ENCODE measurements at places on chromosomes 3 and 15.

DNA sequence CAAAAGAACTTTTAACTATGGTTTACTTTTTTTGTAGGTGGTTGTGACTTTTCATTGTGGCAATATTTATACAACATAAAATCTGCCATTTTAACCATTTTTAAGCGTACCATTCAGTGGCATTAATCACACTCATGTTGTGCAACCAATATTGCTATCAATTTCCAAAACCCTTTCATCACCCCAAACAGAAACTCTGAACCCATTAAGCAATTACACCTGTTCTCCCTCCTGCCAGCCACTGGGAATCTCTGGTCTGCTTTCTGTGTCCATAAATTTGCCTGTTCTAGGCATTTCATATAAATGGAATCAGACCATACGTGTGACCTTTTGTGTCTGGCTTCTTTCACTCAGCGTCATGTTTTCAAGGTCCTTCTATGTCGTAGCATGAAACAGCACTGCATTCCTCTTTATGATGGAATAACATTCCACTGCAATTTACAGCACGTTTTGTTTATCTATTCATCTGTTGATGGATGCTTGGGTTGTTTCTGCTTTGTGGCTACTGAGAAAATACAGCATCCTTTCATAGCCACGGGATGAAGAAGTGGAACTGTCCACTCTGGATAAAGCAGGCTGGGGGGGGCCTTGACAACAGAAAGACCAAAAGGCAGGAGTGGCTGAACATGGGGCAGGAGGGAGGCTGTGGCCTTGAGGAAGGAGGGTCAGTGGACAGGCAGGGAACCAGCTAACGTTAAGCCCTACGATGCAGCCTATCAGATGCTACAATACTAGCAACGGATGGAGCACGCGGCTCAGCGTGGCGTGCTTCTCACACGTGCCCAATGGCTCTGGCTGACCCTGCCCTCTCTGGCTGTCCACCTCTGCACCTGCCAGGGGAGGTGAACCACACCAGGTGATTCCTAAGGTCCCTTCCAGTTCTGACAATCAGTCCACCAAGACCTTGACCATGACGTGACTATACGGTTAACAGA is 110.9 kb downstream of the SEC22A start:
- DNase-seq = no peak

GRCh38 chr3:4674216-4674615 is 181.1 kb downstream of the ITPR1 start:
- DNase-seq = no peak

- no peak for DNase-seq
Measured at GRCh38 chr3:195372220-195372619, 70.6 kb downstream of the ACAP2 start.

GRCh38 chr3:11379238-11379823 is 107.1 kb downstream of the ATG7 start:
- peak; percentile 65 for DNase-seq

DNA sequence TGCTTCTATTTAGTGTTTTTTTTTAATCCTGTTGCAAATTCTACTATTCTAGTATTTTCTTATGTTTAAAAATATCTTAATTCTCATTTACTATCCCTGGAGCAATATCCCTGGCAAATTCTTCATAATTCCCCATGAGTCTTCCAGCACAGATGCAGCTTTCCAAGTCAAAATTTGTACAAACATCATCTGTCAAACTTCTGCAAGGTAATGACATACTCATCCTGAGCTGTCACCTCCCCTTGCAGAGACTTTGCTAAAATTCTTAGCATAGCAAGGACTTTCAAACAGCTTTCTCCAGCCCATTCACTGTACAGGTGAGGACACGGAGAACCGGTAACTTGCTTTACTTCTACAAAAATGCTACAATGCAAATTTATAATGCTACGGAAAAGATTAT is 28.6 kb upstream of the VGLL4 start:
- DNase-seq = no peak

DNA sequence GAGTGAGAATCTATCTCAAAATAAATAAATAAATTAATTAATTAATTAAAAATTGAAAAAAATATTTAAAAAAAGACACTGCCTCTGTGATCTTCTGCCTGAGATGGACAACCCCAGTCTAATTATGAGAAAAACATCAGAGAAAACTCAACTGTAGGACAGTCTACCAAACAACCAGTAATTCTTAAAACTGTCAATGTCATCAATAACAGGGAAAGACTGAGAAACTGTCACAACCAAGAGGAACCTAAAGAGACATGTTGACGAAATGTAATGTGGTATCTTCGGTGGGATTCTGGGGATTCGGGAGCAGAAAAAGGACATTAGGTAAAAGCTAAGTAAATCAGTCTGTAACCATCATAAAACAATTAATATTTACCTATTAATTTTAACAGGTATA is 265.4 kb upstream of the LMCD1 start:
- no peak for DNase-seq

GRCh38 chr3:40930131-40930538 is 269.2 kb upstream of the CTNNB1 start:
- no peak for DNase-seq

DNA sequence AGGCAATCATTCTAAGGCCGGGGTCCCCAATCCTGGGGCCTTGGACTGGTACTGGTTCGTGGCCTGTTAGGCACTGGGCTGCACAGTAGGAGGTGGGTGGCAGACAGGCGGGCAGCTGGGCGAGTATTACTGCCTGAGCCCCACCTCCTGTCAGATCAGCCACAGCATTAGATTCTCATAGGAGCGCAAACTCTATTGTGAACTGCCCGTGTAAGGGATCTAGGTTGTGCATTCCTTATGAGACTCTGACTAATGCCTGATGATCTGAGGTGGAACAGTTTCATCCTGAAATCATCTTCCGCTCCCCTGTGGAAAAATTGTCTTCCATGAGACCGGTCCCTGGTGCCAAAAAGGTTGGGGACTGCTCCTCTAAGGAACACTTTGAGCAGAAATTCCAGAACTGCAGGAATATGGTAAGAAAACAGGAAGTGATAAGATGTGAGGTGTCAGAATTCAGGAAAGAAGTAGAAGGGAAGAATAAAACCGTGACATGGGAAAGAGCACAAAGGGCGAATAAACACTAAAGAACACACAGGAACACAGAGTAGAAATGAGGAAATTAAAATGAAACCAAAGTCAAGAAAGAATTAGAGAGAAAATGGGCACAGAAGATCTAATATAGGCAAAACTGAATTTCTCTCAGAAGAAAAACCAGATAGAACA is 57.6 kb downstream of the PDCD6IP start:
- peak; percentile 16 for DNase-seq

DNA sequence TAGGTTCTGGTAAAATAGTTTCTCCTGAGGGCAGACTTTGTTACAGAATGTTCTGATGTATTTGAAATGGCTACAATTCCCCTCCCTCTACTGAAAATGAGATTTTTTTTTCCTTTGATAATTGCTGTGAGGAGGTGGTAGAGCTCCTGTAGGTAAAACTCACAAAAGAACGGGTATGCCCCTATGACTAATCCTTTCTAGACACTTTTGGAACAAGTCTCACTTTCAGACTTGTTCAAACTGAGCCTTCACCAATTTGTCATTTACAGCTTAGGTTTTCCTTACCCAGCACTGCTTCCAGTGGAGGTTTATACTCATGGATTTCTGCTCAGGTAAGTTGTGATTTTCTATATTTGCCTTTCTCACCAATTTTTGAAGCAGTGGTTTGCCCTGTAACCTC is 115.6 kb downstream of the NLGN1 start:
- DNase-seq = no peak

- DNase-seq = no peak
Measured at GRCh38 chr3:100044369-100044768, 69.9 kb downstream of the FILIP1L start.

GRCh38 chr3:25592510-25592968 is 72.2 kb downstream of the TOP2B start:
- DNase-seq = peak; percentile 91

- no peak for DNase-seq
Measured at GRCh38 chr15:31101262-31102038, at the start of gene TRPM1. TRPM1 (minus strand) TSS chr15:31101725; CDS start chr15:31081355, 20,370 bp downstream.

- DNase-seq = peak; percentile 40
Measured at GRCh38 chr3:157159037-157159761, 748 bp downstream of the CCNL1 start.
